CD4-positive, alpha-beta T cell treated with Interleukin-17A for 1 hour (primary cell): ENCODE measurements at places on chromosomes 4 and X.
A peak's percentile ranks its signal among the peaks of the same experiment; 100 is the strongest.

- DNase-seq = no peak
Measured at GRCh38 chr4:85861064-85861765, 386.3 kb downstream of the ARHGAP24 start.

- DNase-seq = no peak
Measured at GRCh38 chrX:152937236-152937635, 39.4 kb downstream of the ZNF185 start.

GRCh38 chrX:35665311-35665710 lies 132.8 kb upstream of the MAGEB16 start:
- no peak for DNase-seq

DNA sequence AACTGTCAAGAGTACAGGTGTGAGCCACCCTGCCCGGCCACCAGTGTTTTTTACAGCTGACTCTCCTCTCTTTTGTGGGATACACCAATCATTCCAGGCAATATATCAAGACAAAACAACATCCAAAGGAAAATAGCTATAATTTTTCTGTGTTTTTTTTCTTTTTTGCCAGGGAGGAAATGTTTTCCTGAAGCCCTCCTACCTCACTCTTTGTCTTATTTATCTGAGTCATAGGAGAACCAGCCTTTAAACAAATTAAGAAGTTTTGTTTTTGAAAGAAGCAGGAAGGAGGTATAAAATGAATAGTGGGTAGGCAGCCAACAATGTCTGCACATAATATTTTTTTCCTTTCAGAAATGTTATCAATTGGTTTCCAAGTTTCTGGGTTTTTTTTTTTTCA lies 493.9 kb downstream of the CCSER1 start:
- no peak for DNase-seq

- peak; percentile 4 for DNase-seq
Measured at GRCh38 chr4:71338846-71339593, at the start of gene SLC4A4. SLC4A4 (plus strand) TSS chr4:71339020.

DNA sequence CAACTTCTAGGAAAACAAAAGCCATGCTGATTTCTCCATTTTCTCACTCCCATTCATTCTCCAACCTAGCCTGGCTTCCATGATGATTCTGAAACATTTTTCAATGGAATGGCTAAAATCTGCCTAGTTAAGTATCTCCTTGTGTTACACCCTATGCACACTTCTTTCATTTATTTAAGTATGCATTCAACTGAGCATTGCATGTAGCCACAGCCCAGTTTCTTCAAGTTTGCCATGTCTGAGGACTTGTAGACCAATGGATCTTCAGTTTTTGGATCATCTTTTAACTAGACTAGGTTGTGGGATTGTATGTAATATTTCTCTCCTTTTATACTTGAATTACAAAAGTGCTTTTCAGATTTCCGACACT lies 35.5 kb upstream of the MGST2 start:
- DNase-seq = no peak

- no peak for DNase-seq
Measured at GRCh38 chrX:77731821-77732419, 54.1 kb downstream of the ATRX start.

DNA sequence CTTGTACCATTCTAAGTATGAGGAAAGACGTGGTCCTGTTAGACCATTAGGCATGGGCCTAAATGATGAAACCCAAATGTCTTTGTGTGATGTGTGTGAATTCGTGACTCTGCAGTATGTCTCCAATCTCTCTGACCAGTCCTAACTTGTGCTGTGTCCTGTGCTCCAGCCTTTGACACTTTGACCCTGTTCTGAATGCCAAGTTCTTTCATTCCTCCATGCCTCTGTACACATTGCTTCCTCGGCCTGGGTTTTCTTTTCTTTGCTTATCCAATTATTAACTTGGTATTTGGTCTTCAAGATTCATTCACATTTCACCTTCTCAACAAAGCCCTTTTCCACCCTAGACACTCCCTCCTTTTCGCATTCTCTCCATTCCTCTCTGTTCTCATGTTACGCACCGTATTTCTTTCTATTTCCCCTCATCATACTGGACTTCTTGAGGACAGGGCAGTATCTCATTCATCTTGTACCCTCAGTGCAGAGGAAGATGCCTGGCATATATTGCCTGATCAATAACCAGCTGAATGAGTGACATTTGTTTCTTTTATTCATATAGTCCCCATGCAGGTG lies 138.7 kb downstream of the F11 start:
- no peak for DNase-seq

GRCh38 chrX:131841496-131842437 lies 181.3 kb upstream of the STK26 start:
- DNase-seq = peak; percentile 61

DNA sequence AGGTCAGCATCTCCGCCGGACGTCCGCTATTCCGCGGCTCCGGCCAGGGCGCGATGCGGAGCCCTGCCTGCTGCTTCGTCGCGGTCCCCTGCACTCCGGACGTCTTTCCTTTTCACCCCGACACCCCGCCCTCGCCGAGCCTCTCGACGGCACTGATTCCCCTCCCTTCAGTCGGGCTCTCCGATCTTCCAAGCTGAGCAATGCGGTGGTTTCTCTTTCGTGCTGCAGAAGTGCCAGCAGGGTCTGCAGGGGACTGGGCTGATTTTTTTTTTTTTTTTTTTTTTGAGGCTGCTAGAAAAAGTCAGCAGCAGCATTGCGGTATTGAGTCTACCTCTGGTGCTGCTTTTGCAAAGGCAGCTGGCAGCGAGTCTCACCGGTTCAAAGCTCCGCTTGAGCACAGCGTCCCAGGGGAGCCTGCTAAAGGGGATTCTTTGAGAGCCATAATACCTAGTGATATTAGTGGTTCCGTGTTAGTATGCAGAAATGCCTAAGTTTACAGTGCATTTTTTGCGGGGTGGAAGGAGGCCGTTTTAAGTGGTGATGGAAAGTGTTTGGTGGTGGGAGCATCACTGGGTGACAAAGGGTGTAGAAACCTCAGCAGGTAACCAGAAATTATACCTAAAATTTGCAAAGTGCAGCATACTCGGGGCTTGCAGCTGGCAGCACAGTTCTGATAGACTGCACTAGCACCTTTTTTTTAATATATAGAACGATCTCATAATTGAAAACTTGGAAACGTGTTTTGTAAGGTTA lies 969 bp downstream of the STIM2 start:
- peak; percentile 80 for DNase-seq

- no peak for DNase-seq
Measured at GRCh38 chrX:70592091-70592490, 147.5 kb downstream of the DLG3 start.

- DNase-seq = no peak
Measured at GRCh38 chrX:7787714-7788113, 55.3 kb upstream of the VCX start.

DNA sequence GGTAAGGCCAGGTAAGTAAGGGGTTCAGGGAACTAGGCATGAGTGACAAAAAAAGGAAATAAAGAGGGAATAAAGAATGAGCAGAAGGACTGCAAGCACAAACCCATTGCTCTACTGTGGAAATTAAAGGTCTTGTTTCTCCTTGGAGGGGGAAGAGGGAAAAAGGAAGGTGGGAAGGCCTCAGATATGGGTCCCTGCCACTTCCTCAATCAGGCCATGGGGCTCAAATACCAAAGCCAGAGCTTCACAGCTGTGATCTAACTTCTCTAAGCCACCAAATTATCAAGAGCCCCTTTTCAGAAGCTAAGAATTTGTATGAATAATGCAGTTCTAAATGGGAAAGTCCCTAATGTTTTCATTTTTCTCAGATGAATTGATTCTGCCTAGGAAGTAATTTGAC lies 4.7 kb downstream of the USP51 start:
- DNase-seq = no peak

DNA sequence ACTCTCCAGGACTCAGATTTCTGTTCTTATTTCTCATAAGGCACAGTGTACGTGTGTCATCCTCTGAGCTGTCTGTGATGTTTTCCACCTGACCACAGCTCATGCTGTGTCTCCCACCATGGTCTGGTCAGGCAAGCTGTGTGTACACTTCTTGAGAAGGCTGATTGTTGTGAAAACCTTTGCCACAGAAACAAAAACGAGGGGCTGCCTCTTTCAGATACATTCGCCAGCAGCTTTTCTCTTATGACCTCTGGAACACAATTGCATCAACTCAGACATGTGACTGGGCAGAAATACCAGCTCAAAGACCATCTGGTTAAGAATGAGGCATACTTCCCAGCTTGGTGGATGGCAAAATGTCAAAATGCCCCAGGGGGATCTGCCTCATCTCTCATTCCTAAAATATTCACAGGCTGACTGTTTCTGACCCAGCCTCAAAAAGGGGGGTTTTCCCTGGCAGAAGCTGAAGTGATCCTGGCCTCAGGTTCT lies 46.1 kb downstream of the PGRMC2 start:
- DNase-seq = no peak

GRCh38 chr4:65250916-65251315 lies 419.4 kb downstream of the EPHA5 start:
- DNase-seq = no peak

DNA sequence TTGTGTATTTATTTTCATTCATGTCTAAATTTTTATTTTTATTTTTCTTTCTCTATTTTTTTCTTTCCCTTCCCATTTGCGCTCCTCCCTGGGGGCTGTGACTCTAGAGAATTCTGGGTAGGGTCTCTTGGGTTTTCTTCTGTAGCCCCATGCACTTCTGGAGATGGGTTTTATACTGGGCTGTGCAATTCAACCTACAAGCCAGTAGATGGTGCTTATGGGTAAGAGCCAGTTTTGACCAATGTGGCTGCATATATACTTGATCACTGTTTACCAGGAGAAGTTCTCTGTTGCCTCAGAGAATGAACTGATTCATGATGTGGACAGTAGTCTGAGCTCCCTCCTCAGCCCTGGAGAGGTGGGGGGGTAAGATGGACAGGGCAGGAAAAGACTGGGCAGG lies 614.6 kb downstream of the PCDH19 start:
- DNase-seq = no peak

- DNase-seq = no peak
Measured at GRCh38 chr4:13427599-13428325, 56.4 kb downstream of the RAB28 start.

- no peak for DNase-seq
Measured at GRCh38 chrX:38170556-38170955, 50.1 kb downstream of the SRPX start.

DNA sequence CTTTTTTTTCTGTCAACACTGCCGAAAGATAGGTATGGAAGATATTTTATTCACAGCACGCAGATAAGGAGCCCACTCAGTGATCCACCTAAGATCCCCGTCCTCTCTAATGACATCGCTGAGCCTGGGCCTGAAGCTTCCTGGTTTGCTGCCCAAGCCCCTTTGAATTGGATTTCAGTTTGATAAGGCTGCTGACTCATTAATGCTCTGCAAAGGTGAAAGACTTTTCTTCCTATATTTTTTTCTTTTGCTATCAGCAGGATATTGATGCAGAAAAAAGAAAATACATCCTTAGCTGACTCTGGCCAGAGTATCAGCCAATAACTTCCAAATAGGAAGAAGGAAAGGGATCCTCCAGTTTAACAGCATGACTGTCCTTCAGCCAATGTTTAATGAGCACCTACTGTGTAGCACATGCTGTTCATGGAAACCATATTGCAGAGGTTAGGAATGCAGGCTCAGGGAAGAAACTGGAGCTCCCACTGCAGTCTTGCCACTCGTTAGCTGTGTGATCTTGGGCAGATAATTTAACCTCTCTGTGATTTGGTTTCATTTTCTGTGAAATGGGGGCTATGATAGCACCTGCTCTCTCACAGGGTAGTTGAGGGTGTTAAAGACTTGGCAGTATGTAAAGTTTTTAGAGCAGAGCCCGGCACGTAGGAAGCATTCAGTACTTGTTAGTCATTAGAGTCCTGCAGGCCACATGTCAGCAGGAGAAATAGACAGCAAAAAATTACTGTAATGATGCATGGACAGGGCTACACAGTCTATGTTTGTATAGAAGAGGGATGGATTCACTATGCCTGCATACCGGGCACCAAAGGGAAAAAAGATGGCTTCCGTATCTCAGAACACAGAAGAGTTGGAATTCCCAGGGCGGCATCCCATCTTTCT lies 39.3 kb downstream of the EVC start:
- DNase-seq = no peak

- DNase-seq = no peak
Measured at GRCh38 chrX:17977696-17978095, 116.6 kb upstream of the RAI2 start.

- no peak for DNase-seq
Measured at GRCh38 chr4:95204873-95205272, 343.9 kb downstream of the UNC5C start.

DNA sequence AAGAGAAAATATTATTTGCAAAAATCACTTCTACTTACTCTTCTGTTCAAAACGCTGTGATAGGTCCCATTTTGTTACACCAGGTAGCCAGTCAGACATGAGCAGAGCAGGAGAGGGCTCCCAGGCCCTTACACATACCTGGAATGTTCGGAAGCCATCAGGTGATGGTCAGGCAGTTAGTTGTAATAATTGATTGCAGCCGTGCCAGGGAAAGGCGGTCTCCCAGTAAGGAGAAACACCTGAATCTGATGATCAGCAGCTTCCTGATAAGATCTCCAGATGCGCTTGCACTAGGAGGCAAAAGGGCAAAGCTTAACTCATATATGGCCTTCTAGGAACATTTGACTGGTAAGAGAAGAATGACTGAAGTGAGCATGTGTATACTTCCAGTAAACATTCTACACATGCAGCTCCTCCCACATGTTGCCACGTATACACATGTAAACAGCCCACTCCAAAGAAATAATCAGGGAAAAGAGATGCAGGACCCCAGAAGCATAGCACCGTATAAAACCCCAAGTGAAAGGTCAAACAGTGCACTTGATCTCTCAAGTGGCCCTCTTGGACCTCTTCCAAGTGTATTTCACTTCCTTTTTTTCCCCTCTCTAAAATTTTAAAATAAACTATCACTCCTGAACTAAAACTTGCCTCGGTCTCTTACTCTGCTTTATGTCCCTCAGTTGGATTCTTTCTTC lies 1338.0 kb downstream of the FSTL5 start:
- DNase-seq = no peak

GRCh38 chrX:20140420-20140819 lies 1.2 kb downstream of the EIF1AX start:
- no peak for DNase-seq

- DNase-seq = no peak
Measured at GRCh38 chrX:154434394-154435168, 2.4 kb upstream of the GDI1 start.

- no peak for DNase-seq
Measured at GRCh38 chr4:16659694-16660093, 238.8 kb downstream of the LDB2 start.

DNA sequence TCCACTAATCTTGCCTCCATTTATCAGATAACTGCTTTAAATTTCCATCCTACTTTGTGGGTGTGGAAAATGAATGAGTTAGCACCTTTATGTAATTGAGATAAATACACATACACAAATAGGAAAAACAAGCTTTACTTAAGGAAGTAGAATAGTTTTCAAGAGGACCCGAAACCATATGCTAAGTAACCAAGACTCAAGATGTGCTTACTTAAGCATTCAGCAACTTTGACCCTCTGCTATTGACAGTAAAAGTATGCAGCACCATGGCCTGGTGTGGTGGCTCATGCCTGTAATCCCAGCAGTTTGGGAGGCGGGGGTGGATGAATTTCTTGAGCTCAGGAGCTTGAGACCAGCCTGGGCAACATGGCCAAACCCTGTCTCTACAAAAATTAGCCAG lies 29.9 kb downstream of the RNF175 start:
- DNase-seq = no peak
